ENCODE measurements at places on chromosomes 2 and 18.

DNA sequence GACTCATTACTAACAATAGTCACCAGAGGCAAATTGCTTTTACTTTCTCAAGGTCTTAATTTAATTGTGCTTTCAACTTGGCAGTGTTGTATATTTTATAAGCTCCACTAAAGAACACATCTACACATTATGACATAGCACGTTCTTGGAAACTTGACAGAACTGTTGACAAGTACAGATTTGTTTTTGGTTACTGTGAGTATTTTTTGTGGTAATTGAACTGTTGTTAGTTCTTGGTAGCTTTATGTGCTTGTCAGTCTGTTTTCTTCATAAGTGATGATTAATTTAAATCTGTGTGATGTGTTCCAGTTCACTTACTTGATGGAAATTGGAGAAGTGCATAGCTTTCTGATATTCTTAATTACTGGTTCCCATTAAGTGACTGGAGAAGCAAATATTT is 63.9 kb downstream of the COMMD1 start:
- DNase-seq, result no peak

DNA sequence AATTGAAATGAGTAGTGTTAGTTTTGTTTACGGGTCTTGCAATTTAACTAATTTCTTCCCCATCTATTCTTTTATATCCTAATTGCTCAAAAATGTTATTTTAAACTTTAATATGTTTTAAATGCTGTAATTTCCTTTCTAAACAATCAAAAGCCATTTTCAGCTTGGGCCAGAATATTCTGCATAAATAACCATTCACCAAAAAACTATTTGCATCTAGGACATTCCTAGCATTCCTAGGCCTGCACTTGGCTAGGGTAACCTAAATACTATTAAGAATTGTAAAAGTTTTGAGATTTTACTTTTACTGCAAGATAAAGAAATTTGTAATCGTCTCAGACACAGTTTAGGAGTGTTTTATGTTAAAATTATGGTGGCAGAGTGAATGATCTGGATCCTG is 7.8 kb upstream of the ETAA1 start:
- DNase-seq, result no peak

DNA sequence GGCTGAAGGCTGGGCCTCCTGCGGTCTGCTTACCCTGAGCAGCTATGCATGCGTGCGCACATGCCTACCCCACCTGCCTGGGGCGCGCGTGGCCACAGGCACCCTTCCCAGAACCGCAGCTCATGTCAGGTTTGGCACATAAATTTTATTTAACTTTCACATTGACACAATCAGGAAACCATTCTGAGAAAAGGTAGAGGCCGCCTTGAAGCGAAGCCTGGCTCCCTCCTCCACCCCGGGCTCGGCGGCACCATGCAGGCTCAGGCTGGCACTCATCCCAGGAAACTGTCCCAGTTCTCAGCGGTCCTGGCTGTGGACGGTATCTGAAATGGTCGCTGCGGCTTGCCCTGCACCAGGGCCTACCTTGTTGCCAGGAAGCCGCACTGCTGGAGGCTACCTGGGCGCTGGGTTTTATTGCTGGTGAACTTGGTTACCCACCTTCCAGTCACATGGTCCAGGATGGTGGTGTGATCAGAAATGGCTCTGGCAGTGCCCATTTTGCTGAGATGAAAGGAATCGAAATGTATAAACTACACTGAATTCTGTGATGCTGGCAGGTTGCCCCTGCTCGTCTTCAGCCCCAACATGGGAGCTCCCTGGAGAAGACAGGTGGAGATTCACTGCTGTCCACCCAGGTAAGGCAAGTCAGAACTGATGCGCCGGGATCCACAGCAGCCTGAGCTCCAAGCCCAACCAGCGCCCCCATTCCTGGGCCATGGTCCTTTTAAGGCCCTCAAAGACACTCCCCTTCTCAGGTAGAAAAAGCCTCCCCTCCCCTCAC is 25.5 kb downstream of the CHST10 start:
- DNase-seq, result no peak

GRCh38 chr18:76405681-76406356 is 89.2 kb downstream of the ZNF516 start:
- peak; percentile 64 for DNase-seq

DNA sequence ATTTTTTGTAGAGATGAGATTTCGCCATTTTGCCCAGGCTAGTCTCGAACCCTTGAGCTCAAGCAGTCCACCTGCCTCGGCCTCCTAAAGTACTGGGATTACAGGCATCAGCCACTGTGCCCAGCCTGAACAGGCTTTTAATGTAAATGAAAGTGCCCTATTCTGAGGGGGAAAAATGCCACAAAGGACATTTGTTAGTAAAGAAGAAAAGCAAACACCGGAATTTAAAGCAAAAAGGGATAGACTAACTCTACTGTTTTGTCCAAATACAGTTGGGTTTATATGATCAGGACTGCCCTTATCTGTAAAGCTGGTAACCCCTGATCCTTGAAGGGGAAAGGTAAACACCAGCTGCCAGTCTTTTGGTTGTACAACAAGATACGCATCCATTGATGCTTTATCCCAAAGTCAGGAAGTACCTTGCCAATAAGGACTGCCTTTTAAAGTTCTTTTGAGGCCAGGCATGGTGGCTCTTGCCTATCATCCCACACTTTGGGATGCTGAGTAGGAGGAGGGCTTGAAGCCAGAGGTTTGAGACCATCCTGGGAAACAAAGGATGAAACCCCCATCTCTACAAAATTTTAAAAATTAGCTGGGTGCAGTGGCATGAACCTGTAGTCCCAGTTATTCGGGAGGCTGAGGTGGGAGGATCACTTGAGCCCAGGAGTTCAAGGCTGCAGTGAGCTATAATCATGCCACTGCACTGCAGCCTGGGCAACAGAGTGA is 13.1 kb downstream of the CLEC4F start:
- no peak for DNase-seq

DNA sequence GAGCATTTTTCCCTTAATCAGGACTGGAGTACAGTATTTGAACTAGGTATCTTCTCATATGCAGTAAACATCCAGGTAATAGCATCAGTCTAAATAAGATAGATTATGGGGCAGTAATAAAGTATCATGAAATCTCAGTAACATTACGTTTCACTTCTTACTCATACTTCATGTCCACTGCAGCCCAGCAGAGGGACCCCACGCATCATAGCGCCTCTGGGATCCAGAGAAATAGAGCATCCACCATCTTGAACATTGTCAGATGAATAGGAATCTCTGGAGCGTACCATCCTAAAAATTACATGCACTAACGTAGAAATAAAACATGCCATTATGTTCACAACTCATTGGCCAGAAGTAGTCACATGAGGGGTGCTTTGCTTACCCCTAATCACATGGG is 499.0 kb downstream of the CPS1 start:
- no peak for DNase-seq

GRCh38 chr18:25284281-25284680 is 67.7 kb downstream of the ZNF521 start:
- DNase-seq, result no peak

DNA sequence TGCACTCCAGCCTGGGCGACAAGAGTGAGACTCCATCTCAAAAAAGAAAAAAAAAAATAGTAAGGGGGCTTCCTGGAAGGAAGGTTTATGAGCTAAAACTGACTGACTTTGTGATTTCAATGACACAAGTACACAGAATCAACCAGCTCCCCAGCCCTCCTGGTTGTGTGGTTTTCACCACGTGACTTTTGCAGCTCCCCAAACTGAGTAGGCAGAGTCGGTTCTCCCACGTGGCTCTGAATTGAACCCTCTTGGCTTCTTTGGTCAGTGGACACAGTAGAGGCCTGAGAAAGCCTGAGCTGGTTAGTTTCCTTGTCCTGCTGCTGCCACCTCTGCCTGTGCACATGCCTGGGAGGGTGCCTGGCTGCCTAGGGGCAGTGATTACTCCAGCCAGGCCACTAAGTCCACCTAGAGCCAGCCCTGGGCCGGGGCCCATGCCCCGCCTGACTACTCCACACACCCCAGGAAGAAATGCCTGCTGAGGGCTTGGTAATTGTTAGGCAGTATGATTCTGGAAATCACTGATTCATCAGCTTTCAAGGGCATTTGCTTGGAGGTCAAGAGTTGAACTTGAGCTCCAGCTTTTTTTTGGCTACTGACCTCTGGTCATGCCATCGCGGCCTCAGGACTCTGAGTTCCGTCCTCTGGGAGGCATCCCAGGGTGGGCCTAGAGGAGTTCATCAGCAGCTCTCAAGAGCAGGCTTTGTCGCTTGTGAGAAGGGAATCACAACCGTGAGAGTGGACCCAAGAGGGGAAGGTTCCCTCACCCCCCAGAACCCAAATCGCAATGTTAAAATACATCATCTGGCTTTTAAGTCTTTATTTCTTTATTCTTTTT is 431.9 kb upstream of the HS6ST1 start:
- DNase-seq, result no peak

DNA sequence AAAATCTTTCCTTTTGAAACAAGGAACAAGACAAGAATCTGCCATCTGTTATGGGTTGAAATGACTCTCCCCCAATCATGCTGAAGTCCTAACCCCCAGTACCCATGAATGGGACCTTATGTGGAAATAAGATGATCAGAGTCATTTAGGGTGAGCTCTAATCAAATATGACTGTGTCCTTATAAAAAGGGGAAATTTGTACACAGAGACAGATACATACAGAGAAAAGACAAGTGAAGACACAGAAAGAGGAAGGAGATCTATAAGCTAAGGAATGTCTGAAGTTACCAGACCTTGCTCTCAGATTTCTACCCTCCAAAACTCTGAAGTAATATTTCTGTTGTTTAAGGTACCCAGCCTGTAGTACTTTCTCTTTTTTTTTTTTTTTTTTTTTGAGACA is 15.7 kb downstream of the TGFBRAP1 start:
- peak; percentile 24 for DNase-seq

GRCh38 chr2:229269941-229270340 is 1.1 kb downstream of the PID1 start:
- no peak for DNase-seq

- DNase-seq, result no peak
Observed at GRCh38 chr18:43574974-43575373, 297.7 kb upstream of the SYT4 start.

DNA sequence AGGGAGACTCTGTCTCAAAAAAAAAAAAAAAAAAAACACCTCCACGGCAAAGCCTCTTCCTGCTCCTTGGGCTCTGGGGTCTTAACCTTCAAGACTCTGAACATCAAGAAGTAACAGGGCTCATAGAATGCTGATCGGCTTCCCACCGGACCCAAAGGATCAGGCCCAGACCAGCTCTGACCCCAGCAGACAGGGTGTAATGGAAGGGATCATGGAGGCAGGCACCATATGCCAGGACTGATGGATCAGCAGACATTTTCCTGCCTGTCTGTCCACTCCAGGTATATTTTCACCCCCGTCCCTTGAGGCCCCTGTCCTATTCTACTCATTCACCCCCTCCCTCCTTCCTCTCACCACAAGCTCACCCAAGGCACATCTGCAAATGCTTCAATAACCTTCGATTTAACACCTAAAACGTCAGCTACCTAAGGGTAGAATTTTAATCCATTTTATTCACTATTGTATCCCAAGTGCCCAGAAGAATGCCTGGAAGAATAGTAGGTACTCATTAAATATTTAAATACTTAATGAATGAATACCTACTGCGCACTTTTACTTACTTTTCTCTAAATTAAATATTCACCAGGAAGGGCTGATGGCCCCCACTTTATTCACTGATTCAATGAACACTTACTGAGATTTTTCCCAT is 4.6 kb upstream of the SPEG start:
- no peak for DNase-seq

Data from suppressor macrophage treated with lipopolysaccharide for 1 hour (primary cell).